ENCODE measurements at places on chromosomes 4 and X.

DNA sequence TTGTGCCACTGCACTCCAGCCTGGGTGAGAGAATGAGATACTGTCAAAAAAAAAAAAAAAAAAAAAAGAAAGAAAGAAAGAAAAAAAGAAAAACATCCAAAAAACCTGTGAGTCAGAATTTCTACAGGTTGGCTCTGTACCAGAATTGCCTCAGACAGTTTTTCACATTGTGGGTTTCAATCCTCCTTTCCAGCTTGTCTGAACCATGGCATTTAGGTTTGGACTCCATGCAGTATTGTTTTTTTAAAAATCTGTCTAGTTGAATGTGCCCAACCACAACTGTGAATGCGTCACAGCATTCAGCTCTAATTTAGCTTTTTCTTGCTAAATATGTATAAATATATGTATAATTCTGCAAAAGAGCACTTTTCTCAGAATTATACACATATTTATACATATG lies 31.4 kb upstream of the ARSH start:
- no peak for DNase-seq

DNA sequence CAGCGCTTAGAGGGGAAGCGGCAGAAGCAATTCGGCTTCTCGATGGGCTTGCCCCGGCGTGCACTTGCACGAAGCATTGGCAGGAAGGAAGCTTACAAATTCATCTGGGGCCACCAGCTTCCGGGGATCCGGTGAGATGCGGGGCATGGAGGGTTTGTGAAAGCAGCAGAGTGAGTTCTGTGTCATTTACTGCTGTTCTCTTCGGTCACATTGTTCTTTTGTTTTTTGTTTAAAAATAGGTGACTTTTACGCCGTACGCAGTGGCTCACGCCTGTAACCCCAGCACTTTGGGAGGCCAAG lies 47.0 kb downstream of the ASMT start:
- no peak for DNase-seq

- peak; percentile 16 for DNase-seq
Observed at GRCh38 chrX:50100188-50100587, 100.6 kb downstream of the AKAP4 start.

GRCh38 chr4:4606321-4606720 lies 64.5 kb upstream of the STX18 start:
- no peak for DNase-seq

GRCh38 chr4:66376396-66376795 lies 706.1 kb upstream of the EPHA5 start:
- no peak for DNase-seq

GRCh38 chr4:77827343-77827742 lies 8.2 kb upstream of the CNOT6L start:
- DNase-seq: no peak

GRCh38 chr4:144399927-144400326 lies 246.0 kb upstream of the HHIP start:
- no peak for DNase-seq

GRCh38 chr4:8344377-8344776 lies 74.8 kb downstream of the HTRA3 start:
- DNase-seq: no peak

GRCh38 chr4:4720646-4721045 lies 138.8 kb upstream of the MSX1 start:
- no peak for DNase-seq

DNA sequence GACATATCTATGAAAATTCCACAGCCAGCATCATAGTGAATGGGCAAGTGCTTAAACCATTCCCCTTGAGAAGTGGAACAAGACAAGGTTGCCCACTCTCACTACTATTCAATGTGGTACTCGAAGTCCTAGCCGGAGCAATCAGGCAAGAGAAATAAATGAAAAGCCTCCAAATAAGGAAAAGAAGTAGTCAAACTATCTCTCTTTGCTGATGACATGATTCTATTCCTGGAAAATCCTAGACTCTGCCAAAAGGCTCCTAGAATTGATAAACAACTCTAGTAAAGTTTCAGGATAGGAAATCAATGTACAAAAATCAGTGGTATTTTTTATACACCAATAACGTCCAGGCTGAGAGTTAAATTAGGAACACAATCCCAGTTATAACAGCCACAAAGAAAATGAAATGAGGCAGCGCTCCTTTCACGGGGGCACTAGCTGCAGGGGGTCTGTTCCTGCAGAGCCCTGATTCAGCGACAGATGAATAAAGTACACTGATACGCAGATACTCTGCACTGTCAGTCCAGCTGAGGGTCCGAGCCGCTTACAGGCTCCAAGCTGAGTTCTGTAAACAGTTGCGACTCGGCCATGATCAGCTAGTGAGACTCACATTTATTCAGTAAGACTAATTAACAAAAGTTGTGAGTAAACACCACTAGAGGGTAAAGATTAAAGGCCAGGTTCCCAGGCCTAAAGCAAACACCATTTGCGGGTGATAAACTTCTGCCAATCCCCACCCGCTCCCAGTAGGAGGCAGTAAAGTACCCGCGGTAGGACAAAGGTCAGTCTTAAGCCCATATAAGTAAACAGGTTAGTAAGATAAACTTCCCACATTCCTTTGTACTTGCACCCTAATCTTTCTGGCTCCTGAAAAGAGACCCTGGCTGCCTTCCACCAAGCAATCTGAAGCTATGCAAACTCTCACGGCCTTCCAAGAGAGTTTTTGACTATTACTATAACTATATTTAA lies 290.6 kb upstream of the GRID2 start:
- peak; percentile 2 for DNase-seq

GRCh38 chr4:159487284-159487747 lies 384.4 kb downstream of the RAPGEF2 start:
- DNase-seq: peak; percentile 79

- no peak for DNase-seq
Observed at GRCh38 chr4:71275570-71275969, 63.2 kb upstream of the SLC4A4 start.

- DNase-seq: peak; percentile 73
Observed at GRCh38 chr4:81723927-81724587, 252.3 kb upstream of the RASGEF1B start.

GRCh38 chr4:41177016-41177415 lies 37.3 kb downstream of the APBB2 start:
- no peak for DNase-seq

DNA sequence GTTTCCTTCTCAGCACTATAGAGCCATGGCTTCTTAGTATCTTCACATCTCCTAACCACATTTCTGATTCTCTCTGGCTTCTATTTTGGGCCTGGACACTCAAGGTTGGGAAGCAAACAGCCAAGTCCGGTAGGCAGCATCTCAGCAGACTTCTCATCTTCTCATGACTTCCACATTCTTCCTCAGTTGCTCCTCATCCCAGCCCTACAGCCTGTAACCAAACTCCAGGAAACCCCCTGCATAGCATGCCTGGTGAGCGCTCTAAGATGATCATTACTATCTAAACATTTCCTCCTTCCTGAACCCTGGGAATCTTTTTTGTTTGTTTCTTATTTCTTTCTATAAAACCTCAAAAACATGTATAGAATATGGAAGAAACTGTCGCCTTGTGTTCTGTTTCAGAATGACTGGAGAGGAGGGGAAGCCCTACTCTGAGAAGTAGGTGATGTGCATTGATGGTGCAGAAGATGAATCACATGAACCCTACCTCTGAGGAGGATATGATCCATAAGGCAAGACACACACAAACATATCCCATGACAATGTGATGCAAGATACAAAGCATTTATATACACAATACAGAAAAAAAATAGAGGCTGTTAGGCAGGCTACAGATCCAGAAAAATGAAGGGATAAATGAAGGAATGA lies 219.8 kb upstream of the GYPA start:
- DNase-seq: no peak

DNA sequence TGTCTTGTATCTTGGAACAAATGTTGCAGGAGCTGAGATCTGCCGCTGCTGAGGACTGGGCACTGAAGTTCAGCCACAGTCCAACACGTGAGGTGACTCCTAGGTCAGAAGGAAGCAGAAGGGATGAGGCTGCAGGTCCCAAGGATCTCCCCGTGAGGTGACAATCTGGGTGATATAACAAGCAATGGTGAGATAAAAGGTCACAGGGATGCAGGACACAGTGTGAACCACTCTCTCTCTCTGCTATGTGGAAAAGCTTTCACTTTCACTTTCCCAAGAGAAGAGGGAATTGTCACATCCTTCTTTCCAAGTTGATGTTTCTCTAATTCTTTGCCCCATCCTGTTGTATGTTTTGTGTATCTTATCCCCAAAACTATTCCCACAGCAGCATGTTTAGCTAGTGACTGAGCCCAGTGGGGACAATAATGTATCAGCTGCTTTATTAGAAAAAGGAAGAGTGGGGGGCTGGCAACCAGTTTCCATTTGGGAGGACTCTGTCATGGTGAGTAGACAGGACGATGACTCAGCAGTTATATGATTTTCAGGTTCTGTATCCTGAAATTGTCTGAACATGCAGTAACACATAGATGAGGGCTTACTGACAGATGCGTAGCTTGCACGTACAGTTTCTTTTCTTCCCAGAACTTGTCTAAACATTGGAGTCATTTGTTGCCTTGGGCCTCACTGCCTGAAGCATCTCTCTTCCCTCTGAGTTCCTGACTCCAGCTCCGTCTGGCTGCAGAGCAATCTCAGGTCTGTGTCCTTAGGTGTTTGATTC lies 1415.8 kb upstream of the TENM3 start:
- no peak for DNase-seq

- DNase-seq: no peak
Observed at GRCh38 chr4:85029453-85029852, 63.0 kb upstream of the WDFY3 start.
